ENCODE measurements at places on chromosomes 13 and 19. TPM values are rescaled to one million over a fixed set of nuclear protein-coding genes. Genes with fewer than 3 reads are reported as not detected.

- ATAC-seq = peak; percentile 100
Observed at GRCh38 chr19:21396893-21397572, at the start of gene ZNF493. Gene ZNF493, plus strand, starts transcription at chr19:21397133. Its CDS starts 105 bp downstream, at chr19:21397238.

GRCh38 chr13:70171151-70171550 is 62.9 kb upstream of the KLHL1 start:
- ATAC-seq = no peak

DNA sequence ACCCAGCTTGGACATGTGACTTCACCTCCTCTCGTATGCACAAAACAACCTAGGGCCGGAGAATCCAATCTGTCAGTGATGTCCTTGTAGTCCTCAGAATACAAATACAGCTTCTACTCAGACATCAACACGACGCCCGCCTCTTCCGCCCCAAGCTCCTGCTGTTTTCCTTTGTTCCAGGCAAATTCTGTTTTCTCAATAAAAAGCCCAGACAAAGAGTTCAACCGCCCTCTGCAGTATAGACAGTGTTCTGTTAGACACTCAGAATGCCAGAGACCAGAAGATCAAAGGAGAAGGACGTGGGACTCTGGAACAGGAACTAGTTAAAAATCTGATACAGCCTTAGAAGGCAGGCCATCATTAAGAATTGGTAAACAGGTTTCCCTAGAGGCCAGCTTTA is 42.0 kb upstream of the GGACT start:
- ATAC-seq = no peak

- no peak for ATAC-seq
Observed at GRCh38 chr13:69604698-69605097, 502.9 kb upstream of the ATXN8OS start.

- no peak for ATAC-seq
Observed at GRCh38 chr19:17950310-17951156, 16.4 kb upstream of the KCNN1 start.

DNA sequence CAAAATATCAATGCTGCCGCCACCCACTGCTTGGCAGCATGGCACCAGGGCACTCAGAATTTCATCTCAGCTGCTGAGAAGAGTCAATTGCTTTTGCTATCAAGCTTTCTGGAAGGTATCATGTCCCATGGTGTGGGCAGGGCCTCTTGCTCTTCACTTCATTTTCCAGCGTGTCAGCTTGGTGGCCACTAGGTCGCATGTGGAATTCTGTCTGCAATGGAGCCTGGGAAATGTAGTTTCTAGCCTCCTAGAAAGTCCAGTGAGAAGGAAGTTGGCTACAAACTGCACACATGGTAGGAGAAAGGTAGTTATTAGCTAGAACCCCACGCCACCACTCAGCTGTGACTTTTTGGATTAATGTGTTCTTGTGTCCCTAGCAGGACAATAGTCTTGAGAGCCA is 105.3 kb downstream of the MYO16 start:
- no peak for ATAC-seq

Gene NEK3
- total RNA-seq = 11.4 TPM

Gene ZNF296
- not detected for total RNA-seq

Data from gastroesophageal sphincter (tissue), 4 donors.